ENCODE measurements at places on chromosomes 3 and 15. TPM values are rescaled to one million over a fixed set of nuclear protein-coding genes. Genes with fewer than 3 reads are reported as not detected.

CTXND1 gene
- total RNA-seq = not detected

PYGO1 gene
- total RNA-seq = not detected

FAM3D gene
- total RNA-seq = not detected

SLC7A14 gene
- total RNA-seq = not detected

STARD9 gene
- 8.5 TPM for total RNA-seq

EPHA6 gene
- not detected for total RNA-seq

MAGI1 gene
- total RNA-seq = not detected

CATSPER2 gene
- 5.5 TPM for total RNA-seq

PCNP gene
- total RNA-seq = 175 TPM

NRG4 gene
- total RNA-seq = not detected

VPS39 gene
- 81.5 TPM for total RNA-seq

MCF2L2 gene
- total RNA-seq = 5.0 TPM

CHRM5 gene
- not detected for total RNA-seq

DPPA2 gene
- total RNA-seq = not detected

COX5A gene
- 40.0 TPM for total RNA-seq

CLPX gene
- 31.7 TPM for total RNA-seq

DCP1A gene
- 80.4 TPM for total RNA-seq

SPINT1 gene
- total RNA-seq = 0.14 TPM

GOLGA8F gene
- total RNA-seq = not detected

TMF1 gene
- total RNA-seq = 103 TPM

GOLGA8T gene
- 0.19 TPM for total RNA-seq

TWF2 gene
- total RNA-seq = 31.2 TPM

FEZF2 gene
- not detected for total RNA-seq

LPP gene
- total RNA-seq = 35.2 TPM

ARRDC4 gene
- 5.1 TPM for total RNA-seq

SLC22A13 gene
- 0.16 TPM for total RNA-seq

TBL1XR1 gene
- 64.8 TPM for total RNA-seq

GOLGA8N gene
- total RNA-seq = 6.5 TPM

NISCH gene
- total RNA-seq = 150 TPM

A4GNT gene
- total RNA-seq = not detected

CXCR6 gene
- total RNA-seq = 11.0 TPM

SERPINI2 gene
- total RNA-seq = not detected

ATG7 gene
- 23.8 TPM for total RNA-seq

PRKCD gene
- total RNA-seq = 19.6 TPM

WDR49 gene
- not detected for total RNA-seq

UCN2 gene
- not detected for total RNA-seq

CLDN16 gene
- not detected for total RNA-seq

ATP13A5 gene
- not detected for total RNA-seq

TMEM40 gene
- not detected for total RNA-seq

CFAP20DC gene
- not detected for total RNA-seq

CFAP100 gene
- total RNA-seq = not detected

LYZL4 gene
- not detected for total RNA-seq

SERINC4 gene
- 0.27 TPM for total RNA-seq

GOLGA6L4 gene
- total RNA-seq = 4.0 TPM

PARP6 gene
- total RNA-seq = 133 TPM

TLNRD1 gene
- 15.3 TPM for total RNA-seq

VILL gene
- total RNA-seq = 19.6 TPM

TMEM207 gene
- total RNA-seq = not detected

HYAL1 gene
- 0.30 TPM for total RNA-seq

FGF7 gene
- not detected for total RNA-seq
